ENCODE measurements at places on chromosomes 4 and X.

DNA sequence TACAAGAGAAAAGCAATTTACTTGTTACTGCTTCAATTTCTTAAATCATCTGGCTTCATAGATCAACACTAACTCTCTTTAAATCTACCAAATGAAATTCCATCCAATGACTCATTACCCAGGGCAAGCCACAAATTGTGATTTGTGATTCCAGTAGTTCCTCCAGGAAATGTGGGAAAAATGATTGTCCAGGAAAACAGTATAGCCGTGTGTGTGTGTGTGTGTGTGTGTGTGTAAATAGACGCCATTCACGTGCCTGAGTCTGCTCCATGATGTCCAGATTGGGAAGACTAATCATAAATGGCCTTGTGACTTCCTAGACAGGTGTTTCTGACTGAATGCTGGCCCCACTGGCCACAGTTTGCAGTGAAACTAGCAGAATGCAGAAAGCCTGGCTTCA lies 121.3 kb downstream of the HS6ST2 start:
- no peaks in the 10 kb centered on the region for H3K36me3 ChIP-seq
- H3K4me3 ChIP-seq: no peak overlapping the region
- no peaks in the 10 kb centered on the region for H3K27me3 ChIP-seq
- no peak for DNase-seq
- H3K27ac ChIP-seq: no peak overlapping the region
- H3K4me1 ChIP-seq: no peaks in the 10 kb centered on the region

- DNase-seq: no peak
- no peaks in the 10 kb centered on the region for H3K4me1 ChIP-seq
- H3K27ac ChIP-seq: no peak overlapping the region
- H3K27me3 ChIP-seq: no peaks in the 10 kb centered on the region
- no peaks in the 10 kb centered on the region for H3K36me3 ChIP-seq
Measured at GRCh38 chr4:187479511-187479910, 516.1 kb upstream of the ZFP42 start.

GRCh38 chr4:525660-526059 lies 26.6 kb downstream of the PIGG start:
- DNase-seq: no peak
- H3K27me3 ChIP-seq: no peaks in the 10 kb centered on the region
- no peak overlapping the region for H3K27ac ChIP-seq
- peaks cover 26% of the 10 kb centered on the region for H3K36me3 ChIP-seq

DNA sequence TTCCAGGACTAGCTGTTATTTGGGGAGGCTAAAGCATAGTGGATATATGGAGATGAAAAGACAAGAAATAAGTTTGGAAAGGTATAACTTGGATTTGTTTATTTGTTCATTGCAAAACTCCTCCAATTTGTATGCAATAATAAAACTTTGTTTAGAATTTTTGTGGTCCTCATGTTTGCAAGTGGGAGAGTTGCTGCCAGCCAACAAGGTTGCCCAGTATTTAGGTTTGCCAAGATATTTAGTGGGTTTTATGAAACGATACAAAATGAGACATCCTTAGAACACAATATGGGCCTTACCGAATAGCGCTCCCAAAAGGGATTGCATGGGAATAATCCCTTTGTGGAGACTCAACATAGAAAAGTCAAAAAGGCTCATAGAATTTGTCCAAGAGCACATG lies 162.1 kb downstream of the INPP4B start:
- no peak overlapping the region for H3K27ac ChIP-seq
- H3K4me1 ChIP-seq: no peaks in the 10 kb centered on the region
- no peak for DNase-seq
- H3K27me3 ChIP-seq: peaks cover 5% of the 10 kb centered on the region
- no peaks in the 10 kb centered on the region for H3K36me3 ChIP-seq

- H3K4me3 ChIP-seq: peak overlapping the region; percentile 88
- H3K27me3 ChIP-seq: peaks cover 60% of the 10 kb centered on the region
- peaks cover 10% of the 10 kb centered on the region for H3K4me1 ChIP-seq
- DNase-seq: peak; percentile 69
- H3K36me3 ChIP-seq: peaks cover 4% of the 10 kb centered on the region
Measured at GRCh38 chr4:54091637-54092404, 8.1 kb upstream of the GSX2 start.

GRCh38 chr4:144862210-144862609 lies 216.3 kb downstream of the HHIP start:
- H3K27me3 ChIP-seq: no peaks in the 10 kb centered on the region
- no peak overlapping the region for H3K4me3 ChIP-seq
- no peaks in the 10 kb centered on the region for H3K36me3 ChIP-seq
- H3K27ac ChIP-seq: no peak overlapping the region
- H3K4me1 ChIP-seq: no peaks in the 10 kb centered on the region

- H3K27ac ChIP-seq: peak overlapping the region; percentile 99
- H3K4me1 ChIP-seq: peaks cover 13% of the 10 kb centered on the region
- H3K27me3 ChIP-seq: no peaks in the 10 kb centered on the region
- H3K36me3 ChIP-seq: peaks cover 26% of the 10 kb centered on the region
- peak overlapping the region; percentile 100 for H3K4me3 ChIP-seq
Measured at GRCh38 chrX:154457491-154458115, 478 bp upstream of the PLXNA3 start.

DNA sequence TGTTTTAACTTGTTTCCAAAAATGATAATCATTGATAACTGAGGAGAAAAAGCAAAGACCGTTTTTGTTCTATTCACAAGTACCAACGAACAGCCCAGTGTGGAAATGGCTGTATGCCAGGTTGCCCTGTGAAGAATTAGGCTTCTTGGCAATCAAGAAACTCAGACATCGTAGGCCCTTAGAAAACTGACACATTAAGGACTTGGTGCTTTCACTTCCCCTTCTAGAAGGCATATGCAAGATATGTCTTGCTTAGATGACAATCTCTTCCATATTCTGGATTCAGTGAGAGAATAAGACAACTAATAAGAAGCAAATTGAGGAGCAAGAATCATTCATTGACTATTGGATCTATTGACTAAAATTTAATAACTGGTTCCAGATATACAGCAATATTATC lies 56.6 kb downstream of the ANAPC10 start:
- no peaks in the 10 kb centered on the region for H3K36me3 ChIP-seq
- H3K4me3 ChIP-seq: no peak overlapping the region
- H3K27ac ChIP-seq: no peak overlapping the region

GRCh38 chr4:128974136-128974581 lies 119.2 kb downstream of the SCLT1 start:
- no peak overlapping the region for H3K4me3 ChIP-seq
- no peaks in the 10 kb centered on the region for H3K27me3 ChIP-seq
- no peaks in the 10 kb centered on the region for H3K4me1 ChIP-seq
- H3K36me3 ChIP-seq: peaks cover 1% of the 10 kb centered on the region

DNA sequence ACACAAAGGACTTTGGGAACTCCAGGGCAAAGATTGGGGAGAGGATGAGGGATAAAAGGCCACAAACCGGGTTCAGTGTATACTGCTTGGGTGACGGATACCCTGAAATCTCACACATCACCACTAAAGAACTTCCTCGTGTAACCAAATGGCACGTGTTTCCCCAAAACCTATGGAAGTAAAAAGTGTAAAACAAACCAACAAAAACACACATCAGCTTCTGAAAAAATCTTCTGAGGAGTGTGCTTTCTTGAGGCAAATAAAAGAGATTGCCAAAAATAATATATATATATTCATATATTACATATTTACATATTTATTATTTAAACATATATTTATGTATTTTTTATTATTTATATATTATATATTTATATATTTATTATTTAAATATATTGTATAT lies 3.9 kb downstream of the P2RY8 start:
- peaks cover 47% of the 10 kb centered on the region for H3K36me3 ChIP-seq
- DNase-seq: no peak
- no peak overlapping the region for H3K27ac ChIP-seq
- H3K4me1 ChIP-seq: peaks cover 20% of the 10 kb centered on the region

GRCh38 chrX:76427560-76428242 lies at the start of gene MAGEE1:
MAGEE1 (plus strand) TSS chrX:76427710; CDS start chrX:76427931, 221 bp downstream.
- DNase-seq: peak; percentile 70
- H3K4me3 ChIP-seq: peak within 1 kb of the TSS; percentile 93
- peaks cover 3% of the 10 kb centered on the region for H3K36me3 ChIP-seq
- H3K4me1 ChIP-seq: peaks cover 26% of the 10 kb centered on the region
- peak within 1 kb of the TSS; percentile 85 for H3K27ac ChIP-seq

DNA sequence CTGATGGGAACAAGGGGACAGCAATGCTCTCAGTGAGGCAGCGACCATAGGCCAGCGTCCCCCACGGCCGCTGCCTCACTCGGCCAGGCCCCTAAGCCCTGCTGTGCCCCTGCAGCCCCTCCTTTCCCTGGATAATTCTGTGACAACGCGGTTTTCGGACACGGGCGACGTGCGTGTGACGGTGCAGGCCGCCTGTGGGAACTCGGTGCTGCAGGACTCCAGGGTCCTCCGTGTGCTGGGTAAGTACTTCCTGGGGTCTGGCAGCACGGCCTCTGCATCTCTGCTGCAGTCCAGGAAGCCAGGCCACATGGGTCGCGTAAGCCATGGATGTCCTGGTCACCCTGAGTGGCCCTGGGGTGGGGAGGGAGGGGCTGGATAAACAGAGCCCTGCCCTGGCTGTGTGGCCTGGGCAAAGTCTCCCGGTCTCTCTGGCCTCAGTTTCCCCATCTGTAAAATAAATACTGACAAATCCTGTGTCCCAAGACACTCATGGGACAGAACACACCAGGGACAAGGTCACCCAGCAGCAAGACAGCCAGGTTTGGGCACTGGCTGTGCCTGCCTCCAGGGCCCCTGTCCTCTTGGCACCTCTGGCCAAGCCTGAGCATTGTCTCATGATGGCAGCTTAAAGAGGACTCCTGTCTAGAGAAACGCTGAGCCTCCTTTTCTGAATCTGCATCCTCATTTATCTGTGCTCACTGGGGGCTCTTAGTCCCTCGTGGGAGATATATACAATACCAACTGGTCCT lies 212.8 kb downstream of the AFAP1 start:
- no peak for DNase-seq
- H3K4me3 ChIP-seq: no peak overlapping the region
- peaks cover 4% of the 10 kb centered on the region for H3K36me3 ChIP-seq
- peaks cover 6% of the 10 kb centered on the region for H3K27me3 ChIP-seq

GRCh38 chrX:8988446-8988845 lies 45.5 kb downstream of the FAM9B start:
- peaks cover 7% of the 10 kb centered on the region for H3K4me1 ChIP-seq
- DNase-seq: no peak
- H3K27ac ChIP-seq: no peak overlapping the region
- no peaks in the 10 kb centered on the region for H3K36me3 ChIP-seq
- no peak overlapping the region for H3K4me3 ChIP-seq
- no peaks in the 10 kb centered on the region for H3K27me3 ChIP-seq

DNA sequence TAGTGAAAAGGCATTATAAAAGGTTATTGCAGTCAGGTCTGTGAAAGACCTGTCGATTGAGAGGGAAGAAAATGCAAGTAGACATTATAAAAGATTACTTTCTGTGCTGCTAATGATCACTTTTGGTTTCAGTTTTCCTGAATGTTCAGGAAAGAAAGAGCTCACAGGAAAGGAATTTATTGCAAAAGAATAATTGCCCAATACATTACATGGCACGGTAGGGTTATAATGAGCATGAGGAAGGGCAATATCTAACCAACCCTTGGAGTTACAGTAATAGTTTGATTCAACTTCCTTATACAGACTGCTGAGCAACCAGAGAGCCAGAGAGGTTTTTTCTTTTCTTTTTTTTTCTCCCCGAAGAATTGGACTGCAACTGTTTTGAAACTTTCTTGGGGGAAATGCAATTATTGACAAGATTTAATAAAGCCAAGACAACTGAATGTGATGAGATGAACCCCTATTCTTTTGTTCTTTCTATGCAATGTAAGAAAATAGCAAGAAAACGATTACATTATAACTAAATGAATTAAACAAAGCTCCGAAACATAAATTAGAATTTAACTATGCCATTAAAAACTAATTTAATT lies 247.0 kb downstream of the C4orf33 start:
- no peaks in the 10 kb centered on the region for H3K36me3 ChIP-seq
- no peak overlapping the region for H3K4me3 ChIP-seq
- no peaks in the 10 kb centered on the region for H3K4me1 ChIP-seq
- no peak overlapping the region for H3K27ac ChIP-seq
- peaks cover 18% of the 10 kb centered on the region for H3K27me3 ChIP-seq

GRCh38 chrX:108121291-108121690 lies 29.7 kb downstream of the ATG4A start:
- DNase-seq: no peak
- no peaks in the 10 kb centered on the region for H3K27me3 ChIP-seq
- no peaks in the 10 kb centered on the region for H3K36me3 ChIP-seq
- H3K27ac ChIP-seq: no peak overlapping the region
- peaks cover 6% of the 10 kb centered on the region for H3K4me1 ChIP-seq

- DNase-seq: no peak
- no peak overlapping the region for H3K4me3 ChIP-seq
- H3K36me3 ChIP-seq: no peaks in the 10 kb centered on the region
- H3K4me1 ChIP-seq: no peaks in the 10 kb centered on the region
- H3K27ac ChIP-seq: no peak overlapping the region
Measured at GRCh38 chr4:81704461-81704860, 232.8 kb upstream of the RASGEF1B start.
